Activated CD4-positive, alpha-beta T cell treated with anti-CD3 and anti-CD28 coated beads, Interleukin-2, Interleukin-6, amounts not matched to agents 100 ng/mL and 50 ng/mL, durations not matched to agents 16 hours and 8 hours (primary cell): ENCODE measurements at places on chromosomes 1 and 21.

DNA sequence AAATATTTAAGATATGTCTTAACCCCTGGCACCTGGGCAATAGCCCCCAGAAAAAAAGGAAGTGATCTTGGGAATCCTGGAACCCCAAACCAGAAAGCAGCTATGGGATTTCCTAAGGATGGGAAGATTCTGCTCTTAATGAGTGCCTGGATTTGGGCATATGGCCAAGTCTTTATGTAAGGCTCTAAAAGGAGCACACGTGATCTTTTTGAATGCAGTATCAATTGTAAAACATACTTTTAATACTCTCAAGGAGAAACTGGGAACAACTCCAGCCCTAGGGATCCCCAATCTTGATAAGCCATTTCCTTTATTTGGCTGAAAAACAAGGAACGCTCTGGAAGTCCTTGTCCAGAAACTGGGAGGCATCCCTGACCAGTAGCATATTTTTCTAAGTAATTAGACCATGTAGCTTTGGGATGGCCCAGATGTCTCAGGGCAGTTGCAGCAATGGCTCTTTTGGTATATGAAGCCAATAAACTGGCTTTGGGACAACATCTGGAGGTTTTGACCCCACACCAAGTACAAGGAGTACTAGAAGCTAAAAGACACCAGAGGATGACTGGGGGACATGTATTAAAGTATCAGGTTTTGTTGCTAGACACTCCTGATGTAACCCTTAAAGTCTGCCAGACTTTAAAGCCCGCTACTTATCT is 80.9 kb upstream of the KIAA0040 start:
- DNase-seq, result no peak

DNA sequence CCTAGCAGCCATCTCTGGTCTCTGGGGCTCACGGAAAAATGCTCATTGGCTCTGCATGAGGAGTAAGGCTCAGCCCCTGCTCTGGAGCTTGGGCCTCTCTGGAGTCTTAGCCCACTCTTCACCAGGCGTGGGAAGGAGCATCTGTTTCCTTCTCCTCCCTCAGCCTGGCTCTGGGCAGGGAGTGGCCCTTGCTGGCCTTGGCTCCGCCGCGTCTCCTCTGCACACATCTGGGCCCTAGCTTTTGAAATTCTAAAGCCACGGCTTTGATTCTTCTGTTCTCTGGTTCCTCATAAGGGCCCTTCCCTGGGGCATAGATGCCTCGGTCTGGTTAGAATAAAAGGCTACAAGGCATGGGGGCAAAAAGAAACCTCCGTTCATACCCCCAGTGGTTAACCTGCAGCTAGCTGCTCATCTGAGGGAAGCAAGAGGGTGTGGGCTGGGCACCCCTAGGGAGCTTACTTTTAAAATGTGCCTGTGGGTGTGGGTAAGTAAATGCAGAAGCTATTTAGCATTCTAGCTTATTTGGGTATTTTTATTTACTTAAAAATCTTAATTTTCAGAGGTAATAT is 145.6 kb downstream of the CAMTA1 start:
- no peak for DNase-seq

- no peak for DNase-seq
These were observed 9.0 kb downstream of the SLC9A1 start for GRCh38 chr1:27145934-27146354.

DNA sequence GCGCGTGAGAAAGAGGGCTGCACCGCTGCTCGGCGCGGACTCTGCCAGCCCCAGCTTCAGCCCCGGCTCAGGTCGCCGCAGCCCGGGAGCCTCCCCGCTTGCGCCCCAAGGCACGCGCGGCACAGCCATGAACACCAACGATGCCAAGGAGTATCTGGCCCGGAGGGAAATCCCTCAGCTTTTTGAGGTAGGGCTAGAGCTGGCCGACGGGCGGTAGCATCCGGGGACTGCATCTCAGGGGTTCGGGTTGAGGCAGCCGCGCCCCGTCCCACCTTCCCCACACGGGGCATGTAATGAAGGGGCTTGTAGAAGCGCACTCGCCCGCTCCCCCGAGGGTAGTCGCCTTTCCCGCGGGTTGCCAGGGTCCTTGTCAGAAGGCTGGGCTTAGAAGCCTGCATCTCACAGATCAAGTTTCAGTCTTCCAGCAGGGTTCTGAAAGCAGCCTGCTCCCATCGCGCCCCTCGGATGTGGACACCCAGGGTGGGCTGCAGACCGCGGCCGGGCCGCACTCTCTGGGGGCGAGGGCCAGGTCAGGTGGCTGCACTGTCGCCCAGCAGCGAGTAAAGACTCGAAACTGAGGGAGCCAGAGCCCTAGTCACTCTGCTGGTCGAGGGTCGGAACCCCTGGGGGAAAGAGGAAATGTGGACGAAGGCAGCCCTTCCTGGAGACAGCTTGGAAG is 507 bp downstream of the AK5 start:
- DNase-seq, result peak; percentile 33

DNA sequence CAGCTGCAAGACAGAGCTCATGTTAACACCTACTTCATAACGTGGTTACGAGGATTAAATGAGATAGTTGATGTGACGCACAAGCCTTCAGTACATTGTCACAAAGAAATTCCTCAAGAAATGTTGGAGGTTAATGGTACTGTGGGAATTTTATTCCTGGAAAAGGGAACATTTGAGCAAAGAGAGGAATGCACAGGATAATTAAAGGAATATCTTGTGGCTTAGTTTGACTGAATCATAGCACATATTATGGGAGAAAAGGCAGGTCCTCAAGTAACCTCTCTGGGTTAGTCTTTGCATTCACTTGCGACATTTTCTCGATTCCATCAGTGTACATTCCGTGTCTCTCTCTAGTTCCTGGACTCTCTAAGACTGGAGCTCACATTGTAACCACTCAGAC is 300.2 kb upstream of the DUSP10 start:
- no peak for DNase-seq

- DNase-seq, result no peak
These were observed 46.4 kb downstream of the ABCG1 start for GRCh38 chr21:42265231-42265812.

DNA sequence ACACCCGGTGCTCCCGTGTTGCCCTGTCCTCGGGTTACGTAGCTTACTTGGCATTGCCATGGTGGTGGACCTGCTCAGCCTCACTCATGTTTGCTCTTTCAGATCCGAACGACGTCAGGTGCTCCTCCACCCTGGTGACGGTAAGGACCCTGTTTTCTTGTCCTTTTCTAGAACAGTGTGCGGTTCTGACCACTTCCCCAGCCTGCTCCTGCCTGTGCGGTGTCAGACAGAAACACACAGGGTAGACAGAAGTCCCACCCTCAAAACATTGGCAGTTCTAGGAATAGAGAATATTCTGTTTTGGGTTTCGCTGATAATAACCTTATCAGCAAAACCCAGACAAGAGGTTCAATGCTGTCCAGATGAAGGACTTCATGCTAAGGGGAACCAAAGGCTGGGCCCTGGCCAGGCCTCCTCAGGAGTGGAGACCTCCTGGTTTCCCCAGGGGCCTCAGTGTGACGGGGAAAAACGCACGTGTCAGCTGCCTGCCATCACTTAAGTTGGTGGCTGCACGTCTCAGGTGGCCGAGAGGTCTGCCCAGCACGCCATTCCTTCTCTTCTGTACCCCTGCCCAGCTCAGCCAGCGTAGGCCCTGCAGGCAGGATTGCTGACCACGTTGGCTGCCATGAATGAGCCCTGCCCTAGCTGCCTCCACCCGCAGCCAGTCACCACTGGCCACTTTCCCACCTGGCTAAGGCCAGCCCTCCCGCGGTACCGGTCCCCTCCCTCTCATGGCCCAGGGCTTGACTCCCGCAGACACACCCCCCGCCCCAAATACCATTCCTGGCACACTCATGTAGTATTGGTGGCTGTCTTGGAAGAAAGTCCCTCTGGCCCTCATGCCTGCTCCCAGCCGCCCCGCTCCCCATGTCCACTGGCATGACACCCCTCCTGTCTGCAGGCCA is 33.6 kb downstream of the SLC37A1 start:
- no peak for DNase-seq

GRCh38 chr1:106224426-106224825 is 832.0 kb upstream of the PRMT6 start:
- DNase-seq, result no peak

DNA sequence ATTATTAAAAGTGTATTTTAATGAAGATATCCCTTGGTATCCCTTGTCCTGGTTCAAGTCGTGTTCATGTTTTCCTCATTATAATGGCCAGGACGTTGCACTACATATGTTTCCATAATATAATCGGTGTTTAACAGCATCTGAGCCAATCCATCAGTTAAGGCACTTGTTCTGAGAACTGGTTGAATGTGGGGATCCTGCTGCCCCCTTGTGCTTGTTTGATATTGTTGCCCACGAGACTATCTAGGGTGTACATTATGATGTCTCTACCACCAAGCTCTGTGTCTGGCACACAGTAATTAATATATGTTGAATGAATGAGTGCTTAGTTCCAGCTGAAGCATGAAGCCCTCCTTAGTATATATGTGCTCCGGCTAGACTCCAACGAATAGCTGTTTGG is 193.0 kb downstream of the CACNA1E start:
- DNase-seq, result peak; percentile 22
